HuH-7.5 (cell line): ENCODE measurements at places on chromosomes 5 and 9.

- no peak for DNase-seq
Observed at GRCh38 chr9:137688725-137689124, 69.9 kb downstream of the EHMT1 start.

DNA sequence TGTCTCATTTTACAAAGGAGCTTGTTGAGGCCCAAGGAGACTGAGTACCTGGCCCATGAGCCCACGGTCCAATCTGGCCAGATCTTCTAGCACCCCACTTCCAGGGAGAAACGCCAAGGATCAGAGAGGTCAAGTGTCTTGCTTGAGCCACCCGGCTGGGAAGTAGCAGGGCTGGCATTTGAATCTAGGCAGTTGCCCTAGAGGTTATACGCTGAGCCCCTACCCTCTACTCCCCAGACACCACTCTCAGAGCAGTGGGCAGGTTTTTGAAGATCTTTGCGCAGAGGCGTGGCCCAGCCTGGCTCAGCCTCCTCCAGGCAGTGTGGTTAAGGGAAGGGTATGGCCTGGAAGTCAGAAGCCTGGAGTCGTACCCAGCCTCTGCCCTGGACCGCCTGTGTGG lies 5.8 kb upstream of the NUP214 start:
- no peak for DNase-seq

DNA sequence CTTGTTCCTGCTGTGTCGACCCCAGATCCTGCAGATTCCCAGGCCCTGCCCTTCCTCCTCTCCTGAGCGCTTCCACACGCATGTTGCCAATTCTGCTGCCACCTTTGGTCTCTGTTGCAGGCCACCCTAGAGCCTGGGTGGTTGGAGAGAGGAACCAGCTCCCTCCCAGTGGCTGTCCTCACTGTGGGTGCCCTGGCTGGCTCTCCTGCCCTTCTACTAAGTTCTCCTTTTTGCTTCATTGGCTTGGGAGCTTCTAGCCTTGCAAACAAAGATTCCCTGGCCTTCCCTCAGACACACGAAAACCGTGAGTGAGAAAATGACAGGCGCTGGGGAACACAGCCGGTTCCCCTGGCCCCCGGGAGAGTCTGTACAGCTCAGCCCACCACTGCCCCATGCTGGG lies 14.2 kb upstream of the NCS1 start:
- no peak for DNase-seq

- no peak for DNase-seq
Observed at GRCh38 chr5:103867857-103868598, 305.4 kb upstream of the NUDT12 start.

DNA sequence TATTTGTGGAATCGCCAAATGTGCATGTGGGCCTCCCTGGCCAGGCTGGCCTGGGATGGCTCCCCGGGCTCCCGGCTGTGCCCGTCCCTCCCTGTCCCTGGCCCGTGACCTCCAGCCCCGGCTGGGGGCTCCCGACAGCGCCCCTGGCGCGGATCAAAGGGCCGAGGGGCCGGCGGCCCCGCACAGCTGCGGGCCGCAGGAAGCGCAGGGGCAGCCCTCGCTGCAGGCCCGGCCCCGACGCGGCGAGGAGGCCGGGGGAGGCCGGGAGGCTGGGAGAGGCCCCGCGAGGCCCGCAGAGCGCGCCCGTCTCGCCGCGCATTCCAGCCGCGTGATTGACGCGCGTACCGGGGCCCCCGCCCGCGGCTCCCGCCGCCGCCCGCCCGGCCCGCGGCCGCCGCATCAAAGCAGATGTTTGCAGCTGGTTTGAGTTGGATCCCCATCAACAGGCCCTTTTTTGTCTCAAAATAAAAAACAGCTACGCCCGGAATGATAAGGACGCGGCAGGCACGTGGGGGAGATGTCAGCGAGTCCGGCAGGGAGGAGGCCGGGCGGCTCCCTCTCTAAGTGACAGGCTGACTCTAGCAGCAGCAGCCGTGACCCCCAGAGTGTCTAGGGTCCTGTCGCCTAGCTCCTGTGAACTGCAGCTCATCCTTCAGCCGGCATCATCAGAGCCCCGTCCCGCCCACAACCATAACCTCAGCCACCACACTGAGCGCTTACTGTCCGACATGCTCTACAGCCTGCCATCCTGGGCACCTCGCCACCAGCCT lies 69.4 kb downstream of the LMX1B start:
- DNase-seq, result no peak

DNA sequence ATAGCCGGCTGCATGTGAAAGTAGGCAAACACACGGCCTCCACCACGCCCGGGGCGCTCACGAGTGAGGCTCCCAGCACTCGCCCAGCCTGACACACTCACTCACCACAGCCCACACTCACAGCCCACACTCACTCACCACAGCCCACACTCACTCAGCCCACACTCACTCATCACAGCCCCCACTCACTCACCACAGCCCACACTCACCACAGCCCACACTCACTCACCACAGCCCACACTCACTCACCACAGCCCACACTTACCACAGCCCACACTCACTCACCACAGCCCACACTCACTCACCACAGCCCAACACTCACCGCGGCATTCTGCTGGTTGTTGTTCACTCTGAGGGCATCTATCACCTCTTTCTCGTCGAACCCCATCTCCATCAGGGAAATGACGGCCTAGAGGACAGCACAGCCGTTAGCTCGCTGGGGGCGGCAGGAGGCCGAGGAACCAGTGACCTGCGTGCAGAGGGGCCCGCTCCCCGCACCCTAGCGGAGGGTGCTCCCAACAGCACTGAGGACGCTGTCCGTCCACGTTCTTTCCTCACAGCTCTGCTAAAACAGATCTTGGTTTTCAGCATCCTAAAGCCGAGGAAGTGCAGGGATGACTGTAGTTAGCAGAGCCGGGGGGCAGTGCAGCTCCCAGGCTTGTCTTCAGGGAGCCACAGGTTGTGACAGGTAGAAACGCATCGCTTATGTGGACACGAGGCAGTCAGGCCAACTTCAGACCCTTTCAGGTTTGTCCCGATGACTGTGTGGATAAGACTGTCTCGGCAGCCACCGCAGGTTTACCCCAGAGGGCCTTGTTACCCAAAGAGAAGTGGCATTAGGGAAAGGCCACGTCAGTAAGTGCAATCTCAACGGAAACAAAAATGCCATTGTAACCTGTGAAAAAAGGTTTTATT lies 21.6 kb downstream of the UBAC1 start:
- DNase-seq, result no peak

DNA sequence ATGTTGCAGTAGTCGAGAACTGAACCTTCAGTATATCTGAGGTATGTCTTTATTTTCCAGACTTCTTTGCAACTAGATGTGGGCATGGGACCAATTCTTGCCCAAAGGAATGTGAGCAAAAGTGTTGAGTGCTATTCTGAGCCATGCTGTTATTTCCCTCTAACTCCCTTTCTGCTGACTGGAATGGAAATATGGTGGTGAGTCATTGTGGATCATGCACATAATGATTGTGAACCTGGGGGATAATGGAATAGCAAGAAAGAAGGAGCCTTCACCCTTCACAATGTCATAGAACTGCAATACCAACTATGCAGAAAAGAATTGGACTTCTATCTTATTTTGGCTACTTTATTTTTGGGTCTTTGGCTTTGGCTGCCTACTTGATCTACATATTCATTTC lies 10.3 kb upstream of the DOCK2 start:
- no peak for DNase-seq

DNA sequence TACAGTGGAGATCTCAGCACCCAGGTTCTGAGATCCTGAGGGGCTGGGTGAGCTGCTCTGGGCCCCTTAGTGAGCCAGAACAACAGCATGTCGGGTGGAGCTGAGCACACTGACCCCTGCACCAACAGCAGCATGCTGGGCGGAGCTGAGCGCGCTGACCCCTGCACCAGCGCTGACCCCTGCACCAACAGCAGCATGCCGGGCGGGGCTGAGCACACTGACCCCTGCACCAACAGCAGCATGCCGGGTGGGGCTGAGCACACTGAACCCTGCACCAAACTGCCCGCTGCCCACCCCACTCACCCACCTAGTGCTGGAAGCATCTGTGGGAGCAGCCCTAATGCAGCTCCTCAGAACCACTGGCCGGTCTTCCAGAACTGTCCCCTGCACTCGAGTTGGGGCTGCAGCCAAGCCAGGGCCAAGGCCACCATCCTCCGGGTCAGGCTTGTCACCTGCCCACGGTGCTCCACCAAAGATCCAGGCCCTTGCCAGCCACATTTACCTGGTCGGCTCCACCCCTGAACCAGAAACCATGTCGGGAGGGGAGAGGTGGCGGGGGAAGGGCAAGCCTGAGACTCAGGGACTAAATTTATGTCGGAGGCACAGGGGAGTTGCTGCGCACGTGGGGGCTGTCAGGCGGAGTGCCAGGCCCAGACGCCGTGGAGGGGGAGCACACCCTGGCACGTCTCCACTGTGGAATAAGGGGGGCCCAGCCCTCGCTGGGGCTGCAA lies 80.3 kb downstream of the ADAMTS2 start:
- no peak for DNase-seq

DNA sequence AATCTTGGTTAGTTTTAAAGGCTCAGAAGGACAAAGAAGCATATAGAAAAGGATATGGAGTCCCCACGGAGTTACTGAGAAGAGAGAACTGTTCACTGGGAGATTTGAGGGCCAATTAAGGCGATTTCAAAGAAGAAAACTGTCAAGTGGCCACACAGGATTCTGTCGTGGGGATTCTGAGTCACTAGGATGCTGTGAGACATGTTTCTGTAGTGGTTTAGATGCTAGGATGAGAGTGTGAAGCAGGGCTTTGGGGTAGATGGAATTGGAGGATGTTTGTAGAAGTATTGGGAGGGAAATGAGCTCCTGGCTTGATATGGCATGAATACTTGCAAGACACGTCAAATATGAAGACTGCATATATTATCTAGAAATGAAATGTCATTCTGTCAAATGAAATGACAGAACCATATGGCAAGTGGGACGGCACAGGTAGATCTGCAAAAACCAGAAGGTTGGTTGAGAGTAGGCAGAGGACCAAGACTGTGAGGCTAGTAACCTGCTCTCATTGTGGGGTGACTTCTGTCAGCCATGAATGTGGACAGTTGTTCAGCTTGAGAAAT lies 136.3 kb upstream of the SPRY4 start:
- no peak for DNase-seq

DNA sequence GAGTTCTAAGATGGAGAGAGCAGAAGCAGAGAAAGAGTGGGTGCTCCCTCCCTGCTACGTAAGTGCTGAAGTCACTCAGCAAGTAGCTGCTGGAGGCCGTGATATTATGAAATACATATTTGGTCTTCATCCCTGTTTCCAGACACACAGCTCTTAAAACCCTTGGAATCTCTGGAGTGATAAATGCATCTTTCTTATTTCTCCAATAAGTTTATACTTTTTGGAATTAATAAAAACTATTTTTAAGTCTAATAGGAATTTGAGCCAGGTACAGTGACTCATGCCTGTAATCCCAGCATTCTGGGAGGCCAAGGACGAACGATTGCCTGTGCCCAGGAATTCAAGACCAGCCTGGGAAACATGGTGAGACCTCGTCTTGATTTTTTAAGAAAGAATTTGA lies 60.6 kb downstream of the AUH start:
- no peak for DNase-seq

- DNase-seq, result no peak
Observed at GRCh38 chr9:76245518-76245917, 148.7 kb downstream of the RFK start.

GRCh38 chr5:65290677-65291076 lies 191.0 kb downstream of the ADAMTS6 start:
- no peak for DNase-seq

DNA sequence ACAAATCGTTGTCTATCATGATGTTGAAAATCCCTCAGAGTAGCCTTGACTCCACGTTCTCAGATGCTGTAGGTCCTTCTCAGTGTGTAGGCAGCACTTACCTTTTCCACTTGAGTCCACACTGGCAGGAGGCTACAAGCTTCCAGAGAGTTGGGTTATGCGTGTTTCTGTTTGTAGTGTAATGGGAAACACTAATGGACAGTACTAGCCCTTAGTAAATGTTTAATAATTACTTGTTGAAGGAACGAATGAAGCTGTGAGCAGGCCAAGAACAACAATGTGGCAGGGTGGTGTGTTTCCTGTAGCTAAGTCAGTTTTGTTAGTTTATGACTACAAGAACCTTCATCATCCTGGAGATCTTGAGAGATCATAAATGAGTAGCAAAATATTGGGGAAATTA lies 83.5 kb downstream of the ARHGAP26 start:
- no peak for DNase-seq

DNA sequence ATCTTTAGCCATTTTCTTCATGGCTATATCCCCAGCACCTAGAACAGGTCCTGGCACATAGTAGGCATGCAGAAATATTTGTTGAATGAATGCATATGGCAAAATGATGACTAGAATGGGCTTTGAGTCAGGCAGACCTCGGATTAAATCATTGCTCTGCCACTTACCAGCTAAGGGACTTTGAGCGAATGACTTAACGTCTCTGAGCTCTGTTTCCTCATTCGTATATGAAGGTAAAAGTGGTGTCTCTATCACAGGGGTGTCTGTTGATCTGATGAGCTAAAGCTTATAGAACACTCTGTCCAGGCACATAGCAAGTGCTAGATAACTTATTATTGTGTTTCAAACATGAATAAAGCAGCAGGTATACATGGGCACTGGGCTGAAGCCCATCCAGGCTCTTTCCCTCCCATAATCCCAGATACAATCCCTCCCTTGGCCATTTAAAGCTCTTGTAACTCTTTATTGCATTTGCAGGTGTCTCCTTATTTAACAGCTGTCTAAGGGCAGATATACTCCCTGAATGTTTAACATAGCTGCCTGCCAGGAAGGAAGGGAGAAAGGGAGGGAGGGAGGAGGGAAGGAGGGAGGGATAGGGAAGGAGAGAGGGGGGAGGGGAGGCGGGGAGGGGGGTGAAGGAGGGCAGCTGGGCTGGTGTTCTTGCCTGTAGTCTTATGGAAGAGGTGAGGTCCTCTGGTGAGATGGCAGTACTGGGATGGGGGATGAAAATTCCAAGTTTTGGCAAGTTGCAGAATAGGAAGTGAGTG lies 23.2 kb upstream of the STXBP1 start:
- DNase-seq, result no peak

DNA sequence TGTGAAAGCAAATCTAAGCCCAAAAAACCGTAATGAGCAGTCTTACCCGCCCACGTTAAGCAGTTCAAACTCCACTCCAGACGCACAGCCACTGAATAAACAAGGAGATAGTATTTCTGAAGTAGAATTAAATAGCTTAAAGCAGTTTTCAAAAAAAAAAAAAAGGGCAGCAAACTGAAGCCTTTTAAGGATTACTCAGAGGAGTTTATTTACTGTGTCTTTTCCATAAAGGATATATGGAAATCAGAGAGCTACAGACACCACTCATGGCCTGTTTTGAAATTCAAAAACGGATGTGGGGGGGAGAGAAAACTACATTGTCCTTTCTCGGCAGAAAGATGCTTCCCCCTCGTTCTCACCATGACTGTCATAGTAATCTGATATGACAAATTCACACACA lies 83.7 kb upstream of the IRX1 start:
- no peak for DNase-seq

- no peak for DNase-seq
Observed at GRCh38 chr5:125603321-125603720, 819.9 kb upstream of the GRAMD2B start.
